ENCODE measurements at places on chromosomes 4 and X.

GRCh38 chr4:23290656-23291055 is 597.9 kb downstream of the GBA3 start:
- DNase-seq = no peak

GRCh38 chr4:83189631-83190136 is 75.2 kb upstream of the PLAC8 start:
- no peak for DNase-seq

DNA sequence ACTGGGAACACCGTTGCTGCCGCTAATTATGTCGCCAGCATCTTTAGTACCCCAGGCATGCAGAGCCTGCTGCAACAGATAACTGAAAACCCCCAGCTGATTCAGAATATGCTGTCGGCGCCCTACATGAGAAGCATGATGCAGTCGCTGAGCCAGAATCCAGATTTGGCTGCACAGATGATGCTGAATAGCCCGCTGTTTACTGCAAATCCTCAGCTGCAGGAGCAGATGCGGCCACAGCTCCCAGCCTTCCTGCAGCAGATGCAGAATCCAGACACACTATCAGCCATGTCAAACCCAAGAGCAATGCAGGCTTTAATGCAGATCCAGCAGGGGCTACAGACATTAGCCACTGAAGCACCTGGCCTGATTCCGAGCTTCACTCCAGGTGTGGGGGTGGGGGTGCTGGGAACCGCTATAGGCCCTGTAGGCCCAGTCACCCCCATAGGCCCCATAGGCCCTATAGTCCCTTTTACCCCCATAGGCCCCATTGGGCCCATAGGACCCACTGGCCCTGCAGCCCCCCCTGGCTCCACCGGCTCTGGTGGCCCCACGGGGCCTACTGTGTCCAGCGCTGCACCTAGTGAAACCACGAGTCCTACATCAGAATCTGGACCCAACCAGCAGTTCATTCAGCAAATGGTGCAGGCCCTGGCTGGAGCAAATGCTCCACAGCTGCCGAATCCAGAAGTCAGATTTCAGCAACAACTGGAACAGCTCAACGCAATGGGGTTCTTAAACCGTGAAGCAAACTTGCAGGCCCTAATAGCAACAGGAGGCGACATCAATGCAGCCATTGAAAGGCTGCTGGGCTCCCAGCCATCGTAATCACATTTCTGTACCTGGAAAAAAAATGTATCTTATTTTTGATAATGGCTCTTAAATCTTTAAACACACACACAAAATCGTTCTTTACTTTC is 1.8 kb downstream of the UBQLN2 start:
- no peak for DNase-seq

DNA sequence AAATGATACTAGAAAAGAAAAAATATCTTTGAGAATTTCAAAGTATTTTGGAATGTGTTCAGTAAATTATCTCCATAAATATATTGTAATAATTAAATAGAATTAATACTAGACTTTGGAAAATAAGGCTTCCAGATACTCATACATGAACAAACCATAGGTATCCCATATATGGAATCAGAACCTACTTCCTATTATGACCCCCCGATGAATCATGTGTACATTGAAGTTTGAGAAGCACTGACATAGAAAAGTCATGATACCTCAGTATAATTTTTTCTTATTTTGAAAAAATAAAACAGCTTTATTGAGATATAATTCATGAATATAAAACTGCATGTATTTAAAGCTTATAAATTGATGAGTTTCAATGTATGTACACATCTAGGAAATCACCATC is 27.2 kb upstream of the SMARCA5 start:
- DNase-seq = no peak

DNA sequence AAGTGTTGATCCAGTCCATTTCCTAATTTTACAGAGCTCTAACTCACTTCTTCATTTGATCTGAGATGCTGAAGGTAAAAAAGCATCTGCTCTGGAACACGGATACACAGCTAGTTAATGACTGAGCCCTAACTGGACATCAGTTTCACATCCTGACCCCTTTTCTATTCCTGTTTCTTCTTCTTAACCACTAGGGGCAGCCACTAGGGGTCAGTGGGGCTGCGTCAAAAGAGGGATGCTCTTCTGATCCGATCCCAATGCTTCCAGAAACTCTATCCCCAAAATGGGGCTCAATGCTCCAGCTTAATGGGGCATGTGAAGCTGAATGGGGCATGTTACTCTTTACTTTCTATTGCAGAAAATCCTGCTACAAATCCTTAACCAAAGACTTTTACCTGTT is 33.4 kb upstream of the PHKA2 start:
- DNase-seq = no peak

- no peak for DNase-seq
Observed at GRCh38 chr4:18051281-18051680, 29.7 kb upstream of the LCORL start.

GRCh38 chr4:156347412-156348075 is 393.9 kb upstream of the CTSO start:
- DNase-seq = no peak

DNA sequence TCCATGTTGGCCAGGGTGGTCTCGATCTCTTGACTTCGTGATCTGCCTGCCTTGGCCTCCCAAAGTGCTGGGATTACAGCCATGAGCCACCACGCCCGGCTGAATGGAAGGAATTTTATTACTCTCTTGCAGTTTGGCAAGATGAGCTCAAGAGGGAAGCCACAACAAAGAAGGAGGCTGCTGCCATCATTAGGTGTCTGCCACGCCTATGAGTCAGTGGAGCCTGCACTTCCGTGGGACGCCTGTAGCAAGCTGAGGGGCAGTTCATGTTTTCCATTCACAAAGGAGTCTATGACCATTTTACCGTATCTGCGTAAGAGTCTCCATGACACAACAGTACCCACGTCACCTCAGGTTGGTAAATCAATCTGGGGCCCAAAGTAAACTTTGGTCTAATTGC is 51.2 kb upstream of the CHRNA9 start:
- DNase-seq = no peak

DNA sequence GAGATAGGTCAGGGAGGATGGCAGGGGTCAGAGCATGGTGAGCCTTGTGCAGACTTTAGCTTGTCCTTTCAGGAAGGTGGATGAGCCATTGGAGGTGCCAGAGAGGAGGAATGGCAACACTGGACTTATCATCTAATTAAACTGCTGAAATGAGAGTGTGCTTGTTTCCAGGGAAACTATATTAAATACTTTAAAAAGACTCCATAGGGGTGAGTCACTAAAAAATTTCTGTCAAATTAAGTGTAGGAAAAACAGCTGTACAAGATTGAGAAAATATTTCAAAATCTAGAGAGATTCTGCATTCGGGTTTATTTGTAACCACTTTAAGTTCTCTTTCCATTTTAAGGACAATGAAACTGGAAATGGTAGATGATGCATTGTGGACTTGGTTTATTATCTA is 11.4 kb downstream of the FRAS1 start:
- no peak for DNase-seq

GRCh38 chrX:17160975-17161374 is 214.0 kb upstream of the NHS start:
- no peak for DNase-seq

DNA sequence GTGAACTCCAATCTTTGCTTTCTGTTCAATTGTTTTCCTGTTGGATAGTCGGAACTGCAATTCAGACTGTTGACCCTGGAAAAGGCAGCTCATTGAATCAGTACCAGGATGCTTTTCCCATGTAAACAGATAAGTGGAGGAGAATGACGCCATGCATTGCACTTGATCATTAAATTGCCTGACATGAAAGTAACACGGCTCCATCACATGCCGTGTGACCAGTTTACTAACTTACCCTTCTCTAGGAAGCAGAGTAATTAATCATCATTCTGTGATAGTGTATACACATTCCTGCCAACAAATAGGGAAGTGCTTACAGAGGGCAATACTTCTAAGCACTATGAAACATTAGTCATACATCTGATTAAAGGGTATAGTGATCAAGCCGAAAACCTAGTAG is 101.4 kb downstream of the PPARGC1A start:
- no peak for DNase-seq

DNA sequence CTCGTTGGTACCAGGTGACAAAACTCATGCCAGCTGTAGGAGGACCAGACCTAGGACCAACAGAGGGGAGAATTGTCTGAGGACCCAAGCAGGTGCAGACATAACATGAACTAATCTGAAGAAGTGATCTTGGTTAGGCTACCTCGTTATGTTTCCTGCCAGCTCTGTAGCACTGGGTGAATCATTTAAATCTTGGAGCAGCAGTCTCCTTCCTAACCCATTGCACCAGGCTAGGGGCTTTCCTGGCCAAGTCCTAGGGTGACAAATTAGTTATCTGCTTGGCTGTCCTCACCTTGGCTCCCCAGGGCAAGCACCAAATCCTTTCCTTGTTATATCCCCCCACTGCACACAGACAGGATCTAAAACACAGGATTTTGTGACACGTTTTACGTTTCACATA is 87.8 kb downstream of the WWC2 start:
- DNase-seq = no peak

- no peak for DNase-seq
Observed at GRCh38 chrX:133414406-133415275, 648 bp downstream of the GPC4 start.

GRCh38 chr4:155632310-155632840 is 34.3 kb upstream of the GUCY1A1 start:
- DNase-seq = no peak

DNA sequence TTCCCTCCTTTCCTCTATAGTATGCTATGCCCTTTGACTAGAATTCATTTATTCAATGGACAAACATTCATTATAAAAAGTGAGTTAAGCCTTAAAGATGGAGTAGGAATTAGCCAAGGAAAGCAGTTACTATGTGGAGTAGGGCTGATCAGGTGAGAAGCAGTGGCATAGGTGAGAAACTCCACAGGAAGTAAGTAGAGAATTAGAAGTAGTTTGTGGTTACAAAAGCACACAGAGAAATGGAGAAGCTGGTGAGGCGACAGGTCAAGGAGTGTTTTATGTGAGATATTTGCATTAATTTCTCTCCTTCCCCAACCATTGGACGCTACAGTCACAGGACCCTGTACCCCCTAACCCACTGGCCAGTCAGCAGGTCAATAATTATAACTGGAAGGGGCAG is 30.6 kb downstream of the SETD7 start:
- no peak for DNase-seq

DNA sequence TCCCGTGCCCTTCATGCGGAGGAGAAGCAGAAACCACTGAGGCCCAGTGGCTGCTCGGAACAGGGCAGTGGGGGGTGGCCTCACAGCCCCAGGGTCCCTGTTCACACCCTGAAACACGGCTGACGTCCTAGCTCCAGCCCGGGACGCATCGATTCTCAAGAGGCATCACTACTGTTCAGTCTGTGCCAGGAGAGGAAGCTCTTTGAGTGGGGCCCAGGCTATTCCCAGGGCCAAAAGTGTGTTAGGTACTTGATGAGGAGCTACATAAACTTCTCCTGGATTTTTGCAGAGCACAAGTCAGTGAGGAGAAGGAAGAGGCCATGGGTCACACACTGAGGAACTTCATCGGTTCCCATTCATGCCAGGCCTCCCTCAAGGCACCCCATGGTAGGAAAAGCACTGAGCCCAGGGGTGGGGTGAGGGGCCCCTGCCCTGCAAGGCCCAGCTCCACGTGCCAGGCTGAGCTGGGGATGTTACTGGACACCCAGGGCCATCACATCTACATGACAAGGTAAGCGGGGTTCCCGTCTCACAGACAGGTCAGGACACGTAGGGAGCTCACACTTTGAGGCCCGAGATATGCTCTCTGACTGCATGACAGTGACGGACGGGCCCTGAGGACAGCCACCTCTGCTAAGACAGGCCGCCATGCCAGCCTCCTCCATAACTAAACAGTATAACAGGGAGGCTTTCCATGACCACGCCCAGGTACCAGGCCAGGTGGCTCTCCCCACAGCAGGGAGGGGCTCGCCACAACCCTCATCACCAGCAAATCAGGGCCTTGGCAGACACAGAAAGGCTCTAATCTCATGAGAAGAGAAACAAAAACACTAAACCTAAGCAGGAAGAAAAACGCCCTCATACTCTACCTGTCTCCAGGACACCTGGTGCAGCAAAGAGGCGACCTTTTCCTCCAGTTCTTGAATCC is 12.4 kb downstream of the TNIP2 start:
- no peak for DNase-seq

- no peak for DNase-seq
Observed at GRCh38 chrX:136546371-136546781, 14.4 kb downstream of the VGLL1 start.

GRCh38 chr4:119628281-119629141 is at the start of gene PDE5A:
Gene PDE5A, minus strand, starts transcription at chr4:119628804. Its CDS starts 133 bp downstream, at chr4:119628671.
- DNase-seq = peak; percentile 67

DNA sequence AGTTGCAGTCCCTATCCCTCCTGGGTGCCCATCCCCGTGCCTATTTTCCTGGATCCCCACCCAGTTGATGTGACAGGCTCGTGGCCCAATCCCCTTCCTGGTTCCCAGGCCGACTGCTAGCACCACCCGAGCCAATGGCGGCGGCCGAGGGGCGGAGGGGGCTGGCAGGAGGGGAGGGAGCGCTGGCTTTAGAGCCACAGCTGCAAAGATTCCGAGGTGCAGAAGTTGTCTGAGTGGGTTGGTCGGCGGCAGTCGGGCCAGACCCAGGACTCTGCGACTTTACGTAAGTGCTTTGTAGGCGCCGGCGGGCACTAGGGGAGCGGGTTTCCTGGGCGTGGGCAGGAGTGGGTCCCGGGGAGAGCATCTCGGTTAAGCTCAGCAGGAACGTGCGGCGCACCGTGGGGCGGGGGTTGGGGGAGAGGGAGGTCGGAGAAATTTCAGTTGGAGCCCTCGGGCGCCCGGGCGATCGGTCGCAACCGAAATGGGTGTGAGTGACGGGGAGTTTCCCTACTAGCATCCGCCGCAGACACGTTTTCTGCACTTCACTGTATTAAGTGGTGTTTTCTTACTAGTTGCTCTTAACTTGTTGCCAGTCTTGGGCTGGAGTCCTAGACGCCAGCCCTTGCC is at the start of gene PLS3:
Gene PLS3 (plus strand): TSS at position 197 of the 627 bp plus-strand sequence. CDS start 49,077 bp downstream, outside the sequence.
- DNase-seq = peak; percentile 82

- no peak for DNase-seq
Observed at GRCh38 chr4:157221895-157222770, 1.6 kb downstream of the GRIA2 start.

GRCh38 chr4:1055721-1056590 is 44.5 kb downstream of the FGFRL1 start:
- DNase-seq = peak; percentile 42

DNA sequence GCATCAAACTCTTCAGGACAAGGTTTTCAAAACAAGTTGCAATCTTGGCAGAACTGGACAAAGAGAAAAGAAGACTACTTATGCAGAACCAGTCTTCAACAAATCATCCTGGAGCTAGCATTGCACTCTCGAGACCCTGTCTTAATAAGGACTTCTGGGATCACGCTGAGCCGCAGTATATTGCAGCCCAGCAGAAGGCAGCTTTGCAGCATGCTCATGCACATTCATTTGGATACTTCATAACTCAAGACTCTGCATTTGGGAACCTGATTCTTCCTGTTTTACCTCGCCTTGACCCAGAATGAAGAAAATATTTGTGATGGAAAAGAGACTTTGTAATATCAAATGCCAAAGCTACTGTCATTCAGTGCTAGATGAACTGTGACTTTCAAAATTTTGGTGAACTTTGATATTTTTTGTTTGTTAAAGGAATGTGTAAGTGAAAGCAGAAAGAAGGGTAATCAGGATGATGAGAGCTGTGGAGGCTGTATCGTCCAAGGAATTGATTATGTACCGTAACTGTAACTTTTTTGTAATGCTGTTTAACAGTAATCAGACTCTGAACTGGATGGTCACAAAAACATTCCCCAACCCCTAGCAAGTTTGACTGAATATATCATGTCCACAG is 27.2 kb downstream of the HSPA4L start:
- DNase-seq = no peak

Data from RWPE2 (cell line).